ENCODE measurements at places on chromosomes 12 and 14. TPM values are rescaled to one million over a fixed set of nuclear protein-coding genes. Genes with fewer than 3 reads are reported as not detected.

DNA sequence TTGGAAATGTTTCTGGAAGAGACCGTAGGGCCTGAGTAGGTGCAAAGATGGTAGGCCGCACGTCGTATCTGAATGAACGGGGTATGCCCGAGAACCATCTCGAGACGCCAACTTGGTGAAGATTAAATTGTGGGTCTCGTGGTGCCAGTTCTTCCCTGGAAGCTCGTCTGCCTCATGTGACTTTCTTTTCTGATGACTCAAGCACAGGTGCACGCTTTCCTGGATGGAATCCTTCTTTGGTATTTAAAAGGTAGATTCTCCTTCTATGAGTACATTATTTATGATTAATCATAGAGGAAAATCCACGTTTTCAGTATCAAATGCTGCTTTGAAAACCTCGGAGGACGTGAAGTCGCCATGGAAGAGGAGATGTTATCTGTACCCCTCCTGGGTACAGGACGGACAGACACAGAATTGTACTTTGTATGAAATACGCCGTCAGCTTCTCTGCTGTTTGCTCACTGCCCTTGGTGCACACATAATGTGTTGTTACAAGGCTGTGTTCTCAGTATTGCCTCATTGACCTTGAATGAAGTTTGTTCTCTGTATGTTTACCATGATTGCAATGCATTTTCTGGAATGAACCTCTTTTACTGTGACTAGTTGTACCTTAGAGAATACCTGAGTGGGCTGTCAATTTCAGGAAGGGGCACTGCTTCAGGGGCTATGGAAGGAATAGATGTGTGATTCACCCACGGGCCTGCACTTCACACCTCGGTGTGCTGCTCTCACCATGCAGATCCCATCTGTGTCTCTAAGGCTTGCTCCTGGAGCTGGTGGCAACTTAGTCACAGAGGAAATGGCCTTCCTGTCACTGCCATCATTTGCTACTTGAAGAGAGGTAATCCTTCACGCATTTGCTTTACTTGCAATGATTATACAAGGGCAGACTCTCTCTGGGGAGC is 137.3 kb upstream of the RTL1 start:
- ATAC-seq, result no peak

DNA sequence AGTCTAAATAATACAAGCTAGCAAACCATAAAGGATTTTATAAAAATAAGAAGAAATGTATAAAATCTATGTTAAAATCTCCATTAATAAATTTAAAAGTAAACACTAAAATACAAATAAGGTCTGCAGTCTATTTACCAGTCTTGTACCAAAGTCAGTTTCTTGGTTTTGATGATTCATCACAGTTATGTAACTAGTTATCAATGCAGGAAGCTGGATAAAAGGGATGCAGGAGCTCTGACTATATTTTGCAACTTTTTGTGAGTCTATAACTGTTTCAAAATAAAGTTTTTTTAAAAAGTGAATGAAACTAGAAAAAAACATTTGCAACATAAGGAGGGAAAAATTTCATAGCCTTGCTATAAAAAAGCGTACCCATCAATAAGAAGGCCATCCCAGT is 151.5 kb downstream of the DERA start:
- no peak for ATAC-seq

The ERBB3 gene
- 4.1 TPM for total RNA-seq

DNA sequence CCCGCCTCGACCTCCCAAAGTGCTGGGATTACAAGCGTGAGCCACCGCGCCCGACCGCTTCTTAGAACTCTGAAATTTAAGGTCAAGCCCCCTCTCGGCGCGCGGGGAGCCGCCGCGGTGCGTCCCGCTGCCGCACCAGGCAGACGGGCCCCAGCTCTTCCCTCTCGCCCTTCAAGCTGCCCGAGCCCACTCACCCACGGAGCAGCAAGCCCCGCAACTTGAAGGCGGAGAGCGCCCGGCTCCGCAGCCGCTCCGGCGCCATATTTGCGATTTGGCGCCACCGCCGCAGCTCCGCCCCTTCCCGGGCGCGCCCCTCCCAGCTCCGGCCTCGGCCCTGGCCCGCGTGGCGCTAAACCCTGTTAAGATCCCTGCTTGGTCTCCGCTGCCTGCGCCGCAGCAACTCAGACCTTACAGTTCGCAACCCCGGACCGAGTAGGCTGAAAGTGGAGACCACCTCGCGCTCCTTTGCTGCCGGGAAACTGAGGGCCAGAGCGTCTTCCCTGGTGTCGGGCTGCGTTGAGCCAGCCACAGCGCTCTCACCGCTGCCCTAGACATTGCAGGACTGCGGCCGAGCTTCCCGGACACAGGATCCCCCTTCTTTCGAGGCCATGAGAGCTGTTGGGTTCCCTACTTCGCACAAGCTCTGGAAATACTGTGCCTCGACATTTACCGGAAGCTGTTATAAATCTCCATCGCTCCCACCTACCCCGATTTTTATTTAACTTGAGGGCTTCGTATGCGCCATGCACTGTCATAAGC is at the start of gene POLE2:
TSS of gene POLE2 (minus strand) at position 273 of the 759 bp plus-strand sequence. CDS start at position 262, 11 bp downstream.
- ATAC-seq, result peak; percentile 65

DNA sequence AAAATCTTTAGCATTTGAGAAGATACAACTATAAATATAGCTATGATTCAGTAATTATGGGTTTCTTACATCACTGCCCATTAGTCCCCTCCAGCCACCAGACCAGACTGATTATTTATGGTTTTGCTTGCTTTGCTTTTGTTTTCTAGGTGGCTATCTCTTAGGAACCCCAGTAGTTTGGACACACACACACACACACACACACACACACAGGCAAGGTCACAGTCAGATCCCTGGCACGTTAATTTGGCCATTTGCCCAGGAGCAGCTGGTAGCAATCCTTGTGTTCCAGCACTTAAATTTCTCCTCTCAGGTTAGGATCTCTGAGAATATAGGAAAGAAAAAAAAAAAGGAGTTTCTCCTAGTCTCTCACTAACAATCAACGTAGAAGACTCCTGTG is 90.2 kb upstream of the RESF1 start:
- ATAC-seq, result no peak

- ATAC-seq, result no peak
Observed at GRCh38 chr12:66409195-66409871, 107.0 kb downstream of the HELB start.

DNA sequence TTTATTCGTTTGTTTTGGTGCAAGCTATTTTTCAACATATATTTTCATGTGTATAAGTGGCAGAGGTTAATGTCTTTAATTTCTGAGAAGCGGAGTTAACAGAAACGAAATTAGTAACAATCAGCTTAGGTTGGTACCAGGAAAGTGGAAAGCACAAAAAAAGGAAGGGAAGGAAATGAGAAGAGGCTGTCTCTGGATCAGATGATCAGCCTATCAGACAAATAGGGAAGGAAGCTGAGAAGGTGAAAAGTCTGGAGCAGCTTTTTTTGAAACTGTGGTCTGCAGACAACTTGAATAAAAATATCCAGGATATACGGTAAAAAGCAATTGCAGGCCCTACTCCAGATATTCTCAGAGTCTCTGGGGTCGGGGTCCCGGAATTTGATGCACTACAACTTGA is 265.0 kb downstream of the SSPN start:
- ATAC-seq, result no peak

DNA sequence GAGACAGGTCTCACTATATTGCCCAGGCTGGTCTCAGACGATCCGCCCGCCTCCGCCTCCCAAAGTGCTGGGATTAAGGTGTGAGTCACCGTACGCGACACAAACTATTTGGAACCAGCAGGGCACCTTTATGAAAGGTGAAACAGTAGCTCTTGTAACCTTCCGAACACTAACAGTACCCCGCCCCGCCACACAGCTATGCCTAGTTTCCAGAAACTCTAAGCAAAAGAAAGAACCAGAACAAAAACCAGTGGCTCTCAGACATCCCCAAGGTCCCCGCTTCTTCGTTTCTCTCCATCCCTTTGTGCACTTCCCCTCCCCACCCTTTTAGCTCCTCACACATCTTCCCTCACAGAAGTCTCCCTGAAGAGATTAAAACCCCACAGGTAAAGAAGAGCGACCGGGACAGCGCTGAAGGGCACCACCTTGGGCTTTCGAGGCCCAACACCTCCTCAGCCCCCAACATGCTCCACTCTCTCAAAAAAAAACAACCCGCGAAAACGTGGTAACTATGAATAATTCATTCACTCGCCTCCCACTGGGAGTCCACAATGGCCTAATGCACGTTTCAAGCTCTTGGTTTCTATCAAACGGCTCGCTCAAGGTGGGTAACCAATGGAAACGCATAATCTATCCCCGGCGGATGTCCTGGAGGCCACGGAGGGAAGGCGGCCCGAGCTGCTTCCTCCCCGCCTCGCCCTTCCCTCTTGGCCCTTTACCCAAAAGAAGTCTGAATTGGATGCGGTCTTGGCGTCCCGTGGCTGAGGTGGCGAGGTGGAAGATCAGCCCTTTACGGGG is 877 bp downstream of the BAG5 start:
- ATAC-seq, result peak; percentile 21

The SETD1B gene
- total RNA-seq, result 3.1 TPM

- ATAC-seq, result no peak
Observed at GRCh38 chr12:125222876-125223275, 157.6 kb downstream of the AACS start.

- no peak for ATAC-seq
Observed at GRCh38 chr12:51793201-51793600, 55.3 kb downstream of the FIGNL2 start.

GRCh38 chr14:86020841-86021240 is 490.9 kb downstream of the FLRT2 start:
- no peak for ATAC-seq

The TSPAN31 gene
- 24.8 TPM for total RNA-seq

GRCh38 chr12:28507867-28508266 is 317.6 kb downstream of the CCDC91 start:
- ATAC-seq, result no peak

The CIROP gene
- total RNA-seq, result 0.17 TPM

GRCh38 chr14:61322799-61323290 is 1.5 kb downstream of the PRKCH start:
- ATAC-seq, result no peak

The ARHGAP9 gene
- 6.5 TPM for total RNA-seq

- no peak for ATAC-seq
Observed at GRCh38 chr12:69822201-69822860, 2.7 kb upstream of the MYRFL start.

- ATAC-seq, result no peak
Observed at GRCh38 chr12:67661311-67662021, 12.9 kb downstream of the DYRK2 start.

DNA sequence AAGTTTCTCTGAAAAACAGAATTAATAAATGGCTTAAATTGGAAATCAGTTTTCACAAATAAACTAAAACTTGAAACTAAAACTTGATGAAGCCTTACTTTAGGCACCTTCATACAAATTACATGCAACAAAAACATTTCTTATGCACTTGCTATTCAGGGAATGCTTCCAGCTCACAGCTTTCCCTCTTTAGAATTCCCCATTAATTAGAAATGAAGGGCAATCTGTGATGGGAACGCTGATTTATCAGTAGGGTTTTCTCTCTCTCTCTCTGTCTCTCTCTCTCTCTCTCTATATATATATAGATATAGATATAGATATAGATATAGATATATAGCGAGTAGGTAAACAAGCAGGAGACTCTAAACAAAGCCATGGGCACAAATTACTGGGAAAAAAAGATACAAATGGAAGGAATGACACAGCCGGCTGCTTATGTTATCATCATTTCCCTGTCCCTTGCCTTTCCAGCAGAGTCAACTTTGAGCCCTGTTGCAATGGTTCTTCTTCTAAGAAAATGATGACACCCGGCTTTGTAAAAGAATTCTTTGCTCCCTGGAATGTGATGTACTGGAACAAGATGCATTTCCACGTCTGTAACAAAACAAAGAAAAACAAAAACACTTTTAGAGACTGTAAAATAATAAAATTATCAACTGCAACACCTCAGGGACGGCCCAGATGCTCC is 1121.6 kb upstream of the TMEM132C start:
- no peak for ATAC-seq
